A549 treated with ZK216348 at 1 μM for 4 hours (cell line): ENCODE measurements at places on chromosomes 4 and X. TPM values are rescaled to one million over a fixed set of nuclear protein-coding genes. Genes with fewer than 3 reads are reported as not detected.

The NEUROG2 gene
- not detected in 5 replicates for total RNA-seq

The IL2RG gene
- total RNA-seq, result 0.09 to 0.21 TPM (median 0.18 TPM) in 3 of 5 replicates, not detected in the others

The SMARCAD1 gene
- total RNA-seq, result 6.5 to 13.7 TPM (median 12.5 TPM) in 5 replicates

The NDST3 gene
- total RNA-seq, result not detected in 5 replicates

The IGSF1 gene
- 0.23 to 0.47 TPM (median 0.31 TPM) in 5 replicates for total RNA-seq

The ZGRF1 gene
- total RNA-seq, result 1.9 to 3.6 TPM (median 3.3 TPM) in 5 replicates

The AIFM1 gene
- total RNA-seq, result 66.3 to 76.8 TPM (median 70.8 TPM) in 5 replicates

The ATXN3L gene
- total RNA-seq, result not detected in 5 replicates

The PROM1 gene
- total RNA-seq, result 0.27 to 0.80 TPM (median 0.36 TPM) in 5 replicates

The MAGEC3 gene
- total RNA-seq, result not detected in 5 replicates

The PAGE2B gene
- total RNA-seq, result not detected in 5 replicates

The POU3F4 gene
- total RNA-seq, result not detected in 5 replicates

The EVC2 gene
- total RNA-seq, result 1.8 to 2.5 TPM (median 2.4 TPM) in 5 replicates

The SPATA4 gene
- 0.22 to 0.32 TPM (median 0.25 TPM) in 3 of 5 replicates, not detected in the others for total RNA-seq

The HAUS3 gene
- total RNA-seq, result 4.6 to 8.5 TPM (median 7.8 TPM) in 5 replicates

The JCHAIN gene
- total RNA-seq, result 0.13 to 0.70 TPM (median 0.22 TPM) in 3 of 5 replicates, not detected in the others

The STBD1 gene
- total RNA-seq, result 8.7 to 10.5 TPM (median 9.9 TPM) in 5 replicates

The CTAG1A gene
- total RNA-seq, result not detected in 5 replicates

The NAA11 gene
- total RNA-seq, result not detected in 5 replicates

The S100G gene
- not detected in 5 replicates for total RNA-seq

The PARM1 gene
- total RNA-seq, result 0.41 to 0.60 TPM (median 0.48 TPM) in 5 replicates

The SAGE1 gene
- total RNA-seq, result 0.05 TPM in 1 of 5 replicates, not detected in the others

The PPP2R2C gene
- 26.6 to 40.8 TPM (median 36.9 TPM) in 5 replicates for total RNA-seq
